ENCODE measurements at places on chromosomes 16 and 17.

DNA sequence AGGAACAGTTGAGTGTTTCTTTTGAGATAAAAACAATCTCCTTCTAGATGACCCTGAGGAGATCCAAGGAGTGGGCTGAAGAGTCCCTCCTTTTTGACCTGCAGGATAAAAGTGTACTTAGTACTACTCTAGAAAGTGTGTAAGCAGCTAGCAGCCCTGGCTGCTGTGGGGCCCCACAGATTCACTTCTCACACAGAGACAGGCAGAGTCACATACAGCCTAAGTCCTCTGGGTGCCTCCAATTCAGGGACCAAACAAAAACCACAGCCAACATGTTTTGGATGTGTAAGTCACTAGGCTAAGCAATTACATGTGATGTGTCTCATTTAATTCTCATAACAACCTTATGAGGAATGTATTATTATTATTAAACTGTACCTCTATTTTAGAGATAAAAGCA lies 97.1 kb downstream of the TMEM100 start:
- no peak for DNase-seq

DNA sequence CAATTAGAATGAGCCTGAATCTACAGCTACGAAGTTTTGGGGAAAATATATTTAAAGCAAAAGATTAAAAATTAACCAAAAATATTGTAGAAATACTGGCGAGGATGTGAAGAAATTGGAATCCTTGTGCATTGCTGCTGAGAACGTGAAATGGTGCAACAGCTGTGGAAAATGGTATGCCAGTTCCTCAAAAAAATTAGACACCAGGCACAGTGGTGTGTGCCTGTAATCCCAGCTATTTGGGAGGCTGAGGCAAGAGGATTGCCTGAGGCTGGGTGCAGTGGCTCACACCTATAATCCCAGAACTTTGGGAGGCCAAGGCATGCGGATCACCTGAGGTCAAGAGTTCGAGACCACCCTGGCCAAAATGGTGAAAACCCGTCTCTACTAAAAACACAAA lies 119.9 kb upstream of the TMEM97 start:
- no peak for DNase-seq

- no peak for DNase-seq
These were observed 12.4 kb upstream of the YWHAE start for GRCh38 chr17:1412185-1413110.

DNA sequence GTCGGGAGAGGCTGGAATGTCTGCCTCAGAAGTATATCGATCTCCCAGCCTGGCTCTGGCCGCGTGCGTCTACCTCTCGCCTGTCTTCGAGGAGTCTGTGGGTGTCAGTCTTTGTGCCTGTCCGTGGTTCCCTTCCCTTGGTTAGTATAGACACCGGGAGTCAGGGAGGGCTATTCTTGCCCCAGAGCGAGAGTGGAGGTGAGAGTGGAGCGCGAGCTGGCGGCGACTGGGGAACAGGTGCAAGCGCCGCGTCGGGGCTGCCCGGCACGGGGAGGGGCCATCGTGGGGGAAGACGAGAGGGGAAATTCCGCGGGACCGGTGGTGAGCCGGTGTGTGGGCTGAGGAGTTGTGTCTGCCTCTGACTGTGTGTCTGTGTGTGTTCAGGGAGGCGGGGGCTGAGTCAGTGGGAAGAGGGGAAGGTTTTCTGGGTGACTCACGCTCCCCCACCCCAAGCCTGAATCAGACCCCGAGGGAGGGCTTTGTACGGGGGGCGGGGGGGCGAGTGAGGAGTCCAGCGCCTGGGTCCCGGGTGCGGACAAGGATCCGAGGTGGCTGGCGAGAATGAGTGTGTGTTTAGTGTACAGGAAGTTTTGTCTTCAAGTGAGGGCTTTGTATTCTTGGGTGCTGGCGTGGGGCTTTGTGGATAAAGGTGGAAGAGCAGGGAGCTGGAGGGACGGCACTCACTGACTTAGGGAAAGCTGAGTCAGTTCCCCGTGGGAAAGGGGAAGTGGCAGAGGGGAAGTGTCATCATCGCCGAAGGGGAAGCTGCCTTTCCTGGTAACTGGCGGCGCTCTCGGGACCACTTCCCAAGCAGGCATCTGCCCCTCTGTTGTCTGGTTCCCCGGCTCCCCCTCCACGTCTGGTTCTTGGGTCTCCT lies 8.6 kb downstream of the KDM6B start:
- DNase-seq, result peak; percentile 56

DNA sequence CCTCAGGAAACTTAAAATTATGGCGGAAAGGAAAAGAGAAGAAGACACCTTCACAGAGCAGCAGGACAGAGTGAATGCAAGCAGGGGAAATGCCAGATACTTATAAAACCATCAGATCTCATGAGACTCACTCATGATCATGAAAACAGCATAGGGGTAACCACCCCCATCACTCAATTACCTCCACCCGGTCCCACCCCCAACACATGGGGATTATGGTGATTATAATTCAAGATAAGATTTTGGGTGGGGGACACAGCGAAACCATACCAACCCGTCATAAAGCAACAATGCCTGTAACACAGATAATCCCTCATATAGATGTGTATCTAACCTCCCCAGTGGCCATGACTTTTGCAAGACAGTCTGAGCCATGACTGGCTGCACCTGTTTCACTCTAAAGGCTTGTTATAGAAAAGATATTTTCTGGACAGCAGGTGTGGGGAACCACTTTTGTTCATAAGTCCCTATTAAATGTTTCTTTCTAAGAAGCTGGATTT lies 7.0 kb upstream of the GSDMA start:
- DNase-seq, result no peak

- DNase-seq, result no peak
These were observed 8.0 kb downstream of the ST3GAL2 start for GRCh38 chr16:70430667-70431536.

- no peak for DNase-seq
These were observed 108.9 kb downstream of the GNAO1 start for GRCh38 chr16:56300242-56300623.

- DNase-seq, result no peak
These were observed 4.5 kb downstream of the VPS4A start for GRCh38 chr16:69315486-69316311.

- DNase-seq, result peak; percentile 8
These were observed 96.4 kb upstream of the SHISA6 start for GRCh38 chr17:11144358-11145233.
